ENCODE measurements at places on chromosomes 16 and 17. TPM values are rescaled to one million over a fixed set of nuclear protein-coding genes. Genes with fewer than 3 reads are reported as not detected.

The ZG16 gene
- total RNA-seq = not detected

The DNAI2 gene
- not detected for total RNA-seq

The GPR139 gene
- total RNA-seq = not detected

The PDIA2 gene
- not detected for total RNA-seq

The CHST4 gene
- total RNA-seq = not detected

The ACSM2A gene
- total RNA-seq = not detected

The FADS6 gene
- total RNA-seq = not detected

The TP53TG3 gene
- 0.36 TPM for total RNA-seq

The NLRC3 gene
- total RNA-seq = under 0.01 TPM

The FOXN1 gene
- total RNA-seq = not detected

The FLYWCH2 gene
- total RNA-seq = 45.0 TPM

The SPN gene
- total RNA-seq = not detected

The MTMR4 gene
- total RNA-seq = 77.1 TPM

The SULT1A3 gene
- 4.4 TPM for total RNA-seq

The C17orf107 gene
- not detected for total RNA-seq

The DHX58 gene
- 86.9 TPM for total RNA-seq

The CFAP119 gene
- total RNA-seq = 2.1 TPM

The EVI2B gene
- total RNA-seq = 1.7 TPM

The PDE6G gene
- 1.0 TPM for total RNA-seq

The UBE2Z gene
- 88.7 TPM for total RNA-seq

The EPOP gene
- total RNA-seq = 1.8 TPM

The GRAPL gene
- total RNA-seq = not detected

The DLX3 gene
- total RNA-seq = 0.46 TPM

The HEATR9 gene
- total RNA-seq = not detected

The RPH3AL gene
- total RNA-seq = 0.46 TPM

The NPIPB9 gene
- 5.2 TPM for total RNA-seq

The TBC1D3C gene
- total RNA-seq = 0.36 TPM

The P2RX5 gene
- total RNA-seq = 0.36 TPM

The TBC1D10B gene
- 29.6 TPM for total RNA-seq

The CHMP1A gene
- total RNA-seq = 107 TPM

The WSCD1 gene
- 0.33 TPM for total RNA-seq

The LYRM1 gene
- 33.1 TPM for total RNA-seq

The SPATA32 gene
- not detected for total RNA-seq

The CIBAR2 gene
- not detected for total RNA-seq

The LRRC37A3 gene
- 6.9 TPM for total RNA-seq

The PHKG2 gene
- total RNA-seq = 21.7 TPM

The TNK1 gene
- total RNA-seq = 1.00 TPM

The TEKT1 gene
- total RNA-seq = not detected

The IL34 gene
- 5.1 TPM for total RNA-seq

The PRR11 gene
- 25.3 TPM for total RNA-seq

All from melanocyte of skin (primary cell).